ENCODE measurements at places on chromosomes 12 and 14.

DNA sequence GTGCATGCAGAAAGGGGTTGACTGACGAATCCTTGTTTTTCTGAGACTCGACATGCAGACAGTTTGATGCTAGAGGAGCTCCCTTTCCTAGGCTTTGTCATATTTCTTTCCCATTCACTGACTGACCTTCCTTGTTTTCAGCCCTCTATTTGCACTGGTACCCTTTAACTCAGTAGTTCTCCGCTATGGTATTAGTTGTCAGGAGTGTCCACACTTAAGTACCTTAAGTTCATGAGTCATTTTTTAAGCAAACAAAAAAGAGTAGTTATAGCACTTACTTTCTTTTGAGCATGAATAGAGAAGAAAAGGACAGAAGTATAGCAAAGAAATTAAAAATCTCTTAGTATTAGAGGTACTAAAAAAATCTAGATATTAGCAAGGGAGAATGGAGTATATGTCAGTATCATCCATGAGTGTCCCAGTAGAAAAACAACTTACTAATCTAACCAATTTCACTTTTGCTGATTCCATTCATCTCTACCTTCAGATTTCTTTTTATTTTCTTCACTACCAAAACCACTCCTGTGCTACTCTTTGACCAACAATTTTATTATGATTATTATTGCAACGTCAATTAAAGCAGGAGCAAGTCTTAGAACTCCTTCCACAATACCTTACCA is 8.3 kb downstream of the ATP2B1 start:
- no peak for DNase-seq

DNA sequence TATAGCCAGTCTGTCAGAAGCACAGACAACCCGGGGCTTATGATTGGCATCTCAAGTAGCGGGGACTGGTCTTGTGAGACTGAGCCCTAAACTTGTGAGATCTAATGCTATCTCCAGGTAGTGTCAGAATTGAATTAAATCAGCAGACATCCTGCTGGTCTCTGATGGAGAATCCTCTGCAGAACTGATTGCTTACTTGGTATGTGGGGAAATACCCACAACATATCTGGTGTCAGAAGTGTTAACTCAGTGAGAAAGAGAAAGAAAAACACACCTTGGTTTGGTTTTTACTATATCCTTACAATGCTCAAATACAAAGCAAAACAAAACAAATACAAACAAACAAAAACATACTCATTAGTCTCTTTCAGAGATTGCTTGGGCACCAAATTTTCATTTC is 10.0 kb downstream of the SEL1L start:
- no peak for DNase-seq

GRCh38 chr12:6507102-6507998 is 13.4 kb downstream of the NCAPD2 start:
- no peak for DNase-seq

DNA sequence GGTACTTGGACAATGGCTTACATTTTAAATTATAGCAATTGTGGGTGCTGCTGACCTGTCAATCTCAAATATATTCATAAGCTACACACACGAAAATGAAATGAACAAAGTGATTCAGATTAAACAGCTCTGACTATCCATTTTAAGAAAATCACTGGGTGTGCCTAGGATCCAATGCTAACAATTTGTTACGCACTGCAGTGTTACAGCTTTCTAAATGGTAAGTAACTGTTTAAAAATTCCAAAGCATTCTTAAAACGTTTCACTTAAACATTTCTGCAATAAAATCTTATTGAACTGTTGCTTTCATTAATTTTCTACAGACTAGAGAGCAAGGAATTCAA is 18.9 kb downstream of the LMO3 start:
- no peak for DNase-seq

GRCh38 chr12:122865268-122866231 is 30.3 kb downstream of the HIP1R start:
- DNase-seq: no peak

DNA sequence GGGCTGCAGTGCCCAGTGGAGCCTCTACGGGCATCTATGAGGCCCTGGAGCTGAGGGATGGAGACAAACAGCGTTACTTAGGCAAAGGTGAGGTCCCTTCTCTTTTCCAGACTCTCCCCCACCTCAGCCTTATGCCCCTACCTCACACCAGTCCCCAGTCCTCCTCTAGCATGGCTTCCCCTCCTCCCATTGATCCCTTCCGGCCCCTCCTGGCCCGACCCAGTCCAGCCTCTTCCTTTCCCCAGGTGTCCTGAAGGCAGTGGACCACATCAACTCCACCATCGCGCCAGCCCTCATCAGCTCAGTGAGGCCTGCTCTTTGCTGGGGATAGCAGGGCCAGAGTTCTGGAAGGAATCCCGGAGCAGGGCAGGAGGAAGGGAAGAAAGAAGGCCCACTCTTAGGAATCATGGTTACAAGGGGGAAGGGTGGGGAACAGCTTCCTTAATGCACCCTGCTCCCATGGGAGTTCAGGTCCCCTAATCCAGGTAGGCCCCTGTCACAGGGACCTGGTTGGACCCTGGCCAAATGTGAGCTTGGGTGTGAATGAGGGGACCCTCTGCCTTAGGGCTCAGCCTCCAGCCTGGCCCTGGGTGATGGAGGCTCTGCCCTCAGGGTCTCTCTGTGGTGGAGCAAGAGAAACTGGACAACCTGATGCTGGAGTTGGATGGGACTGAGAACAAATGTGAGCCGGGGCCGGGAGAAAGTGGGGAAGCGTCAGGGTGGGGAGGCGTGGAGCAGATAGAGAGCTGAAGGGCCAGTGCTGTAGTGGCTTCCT is 2.2 kb downstream of the ENO2 start:
- no peak for DNase-seq

DNA sequence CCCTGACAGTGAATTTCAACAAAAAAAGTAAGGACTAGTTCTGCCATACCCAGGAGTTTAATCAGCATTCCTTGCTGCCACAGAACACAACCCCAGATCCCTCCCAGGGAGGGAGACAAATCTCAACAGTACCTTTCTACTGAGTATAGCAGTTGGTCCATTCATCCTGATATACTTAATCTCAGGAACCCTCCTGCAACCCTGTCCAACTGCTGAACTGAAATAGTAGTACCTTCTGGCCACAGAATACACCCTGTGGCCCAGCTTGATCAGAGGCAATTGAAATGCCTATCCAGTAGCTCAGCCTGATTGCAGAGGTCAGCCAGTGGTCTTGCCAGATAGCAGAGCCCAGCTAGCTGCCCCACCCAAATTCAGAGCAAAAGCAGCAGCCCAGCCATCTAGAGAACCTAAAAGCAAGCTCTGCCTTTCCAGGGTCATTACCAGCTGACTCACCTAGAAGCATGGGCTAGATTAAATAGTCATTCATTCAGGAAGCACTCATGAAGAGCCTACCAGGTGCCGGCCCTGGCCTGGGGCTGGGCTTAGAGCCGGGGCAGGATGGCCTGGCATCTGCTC is 40.0 kb upstream of the RHOJ start:
- no peak for DNase-seq

- peak; percentile 31 for DNase-seq
Measured at GRCh38 chr14:76876076-76876475, 49.9 kb downstream of the LRRC74A start.

DNA sequence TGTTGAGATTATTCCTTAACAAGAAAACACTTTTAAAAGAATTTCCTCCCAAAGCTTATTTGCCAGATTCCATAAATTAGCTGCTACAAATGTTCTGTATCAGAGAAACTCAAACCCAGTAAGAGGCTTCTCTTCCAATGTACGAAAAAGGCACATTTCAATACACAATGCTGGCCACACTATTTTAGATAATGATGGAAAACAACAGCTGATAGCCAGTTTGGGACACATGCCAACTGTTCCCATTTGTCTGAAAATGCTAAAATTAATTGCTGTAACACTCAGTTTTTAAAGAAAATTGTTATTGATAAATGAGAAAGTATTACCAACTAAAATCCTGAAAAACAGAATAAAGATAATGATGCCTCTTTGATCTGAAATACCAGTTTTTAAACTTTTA is 4.4 kb downstream of the CFL2 start:
- DNase-seq: no peak

GRCh38 chr14:56002876-56003625 is 115.2 kb upstream of the PELI2 start:
- no peak for DNase-seq

- DNase-seq: peak; percentile 29
Measured at GRCh38 chr12:11171969-11172675, 1.1 kb downstream of the SMIM10L1 start.

- DNase-seq: no peak
Measured at GRCh38 chr12:11666131-11667050, 16.9 kb downstream of the ETV6 start.

- no peak for DNase-seq
Measured at GRCh38 chr12:20507056-20507455, 138.7 kb downstream of the PDE3A start.

DNA sequence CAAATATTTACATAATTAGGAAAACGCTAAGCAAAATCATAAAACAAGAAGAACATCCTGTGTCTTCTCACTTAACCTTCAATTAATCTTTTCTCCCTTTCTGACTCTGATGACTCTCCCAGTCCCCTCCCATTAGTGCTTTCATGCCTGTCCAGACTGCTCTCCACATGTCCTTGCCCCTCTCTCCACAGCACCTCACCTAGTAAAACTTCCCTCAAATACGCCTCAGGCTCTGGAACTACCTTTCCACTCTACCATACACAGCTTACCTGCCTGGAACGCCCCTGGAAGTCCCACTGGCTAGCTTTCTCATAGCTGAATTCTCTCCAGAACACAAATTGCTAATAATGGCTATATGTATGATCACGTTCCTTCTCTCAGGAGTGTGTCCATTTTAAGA is 44.7 kb downstream of the SLC5A8 start:
- no peak for DNase-seq

GRCh38 chr12:92019491-92020277 is 126.0 kb downstream of the BTG1 start:
- no peak for DNase-seq

DNA sequence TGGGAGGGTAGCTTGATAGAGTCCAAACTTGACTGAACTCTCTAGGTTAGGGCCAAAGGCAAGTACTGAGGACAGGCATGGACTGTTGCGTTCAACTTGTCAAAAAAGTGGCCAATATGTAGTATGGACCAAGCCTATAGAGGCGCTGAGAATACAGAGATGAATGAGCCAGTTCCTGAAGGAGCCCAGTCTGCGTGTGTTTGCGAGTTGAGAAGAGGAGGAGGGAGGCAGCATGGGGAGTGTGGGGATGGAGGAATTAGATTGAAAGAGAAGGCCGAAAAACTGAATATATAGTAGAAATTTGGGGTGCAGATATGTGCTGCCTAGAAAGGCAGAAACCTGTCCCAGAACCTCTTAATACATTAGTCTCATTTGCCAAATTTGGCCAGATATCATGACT is 412.4 kb downstream of the PCNX1 start:
- no peak for DNase-seq

- DNase-seq: no peak
Measured at GRCh38 chr12:54349036-54349435, 15.2 kb downstream of the GPR84 start.

- DNase-seq: no peak
Measured at GRCh38 chr14:88815980-88816379, 8.5 kb upstream of the TTC8 start.

DNA sequence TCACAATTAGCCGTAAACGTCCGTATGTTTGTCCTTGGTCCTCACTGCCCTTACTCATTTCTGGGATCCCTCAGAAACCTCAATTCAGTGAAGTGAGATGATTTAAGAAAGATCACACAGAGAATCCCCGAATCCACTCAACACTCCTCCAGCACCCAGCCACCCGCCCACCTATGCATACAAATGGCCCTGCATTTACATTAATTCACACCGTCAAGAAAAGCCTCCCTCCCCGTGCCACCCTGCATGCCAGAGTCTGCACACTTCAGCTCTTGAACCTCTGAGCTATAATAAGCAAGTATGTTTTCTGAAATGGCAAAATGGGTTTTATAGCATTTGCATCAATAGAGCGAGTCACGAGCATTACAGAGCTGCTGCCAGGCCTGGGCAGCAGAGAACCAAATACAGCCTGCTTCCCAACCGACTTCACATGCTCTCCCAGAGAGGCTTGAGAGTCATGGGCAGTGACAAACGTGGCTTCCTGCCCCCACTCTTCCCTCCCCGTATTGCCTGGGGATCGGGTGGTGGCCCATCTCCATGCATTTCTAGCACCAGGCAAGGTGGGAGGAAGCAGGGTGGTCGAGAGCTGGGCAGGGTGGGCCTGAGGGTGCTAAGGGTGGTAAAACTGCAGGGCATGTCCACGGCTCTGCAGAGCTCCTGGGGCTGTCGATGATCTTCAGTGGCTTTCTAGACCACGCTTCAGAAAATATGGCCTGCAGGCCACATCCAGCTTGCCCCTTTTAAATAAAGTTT is 177.6 kb downstream of the RIMBP2 start:
- DNase-seq: no peak

GRCh38 chr12:21672146-21672545 is 14.5 kb upstream of the LDHB start:
- no peak for DNase-seq

DNA sequence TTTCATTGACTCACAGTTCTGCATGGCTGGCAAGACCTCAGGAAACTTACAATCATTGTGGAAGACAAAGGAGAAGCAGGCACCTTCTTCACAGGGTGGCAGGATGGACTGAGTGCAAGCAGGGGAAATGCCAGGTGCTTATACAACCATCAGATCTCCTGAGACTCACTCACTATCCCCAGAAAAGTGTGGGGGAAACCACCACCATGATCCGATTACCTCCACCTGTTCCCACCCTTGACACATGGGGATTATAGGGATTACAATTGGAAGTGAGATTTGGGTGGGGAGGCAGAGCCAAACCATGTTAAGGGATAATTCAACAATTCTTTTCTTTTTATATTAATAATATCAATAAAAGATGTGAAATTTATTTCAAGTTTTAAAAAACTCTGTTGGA is 34.1 kb downstream of the CNTN1 start:
- DNase-seq: no peak

DNA sequence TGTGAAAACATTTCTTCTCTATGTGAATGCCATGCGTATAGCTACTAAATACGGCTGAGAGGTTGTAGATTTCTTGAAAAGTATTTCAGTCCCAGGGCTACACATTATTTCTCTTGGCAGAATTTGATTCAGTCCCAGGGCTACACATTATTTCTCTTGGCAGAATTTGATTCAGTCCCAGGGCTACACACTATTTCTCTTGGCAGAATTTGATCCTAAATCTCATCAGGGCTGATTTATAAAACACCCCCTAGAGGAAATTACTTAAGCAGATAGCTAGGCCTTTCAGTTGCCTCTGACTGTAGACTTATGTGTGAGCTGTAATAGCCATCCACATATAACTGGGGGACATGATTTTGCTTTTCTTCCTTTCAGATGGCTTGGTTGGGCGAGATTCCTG is 50.4 kb downstream of the AK7 start:
- no peak for DNase-seq

DNA sequence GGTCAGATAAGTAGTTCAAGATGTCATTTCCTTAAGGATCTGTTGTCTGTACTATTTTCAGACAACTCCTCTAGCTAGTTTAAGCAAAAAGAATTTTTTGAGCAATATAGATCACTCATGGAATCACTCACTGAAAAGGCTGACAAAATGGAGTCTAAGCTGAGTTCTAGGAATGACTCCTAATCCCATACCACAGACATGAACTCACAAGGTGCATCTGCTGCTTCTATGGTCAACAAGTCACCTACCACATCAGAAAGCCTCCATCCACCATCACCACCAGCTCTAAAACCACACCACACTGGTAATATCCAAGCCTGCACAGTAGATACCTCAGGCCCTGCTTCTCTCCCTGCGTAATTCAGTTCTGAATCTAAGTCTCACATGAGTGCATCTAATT is 33.0 kb downstream of the PWP1 start:
- DNase-seq: no peak

All from urinary bladder (tissue), 4 donors.